HEK293T (cell line): ENCODE measurements at places on chromosomes 7 and 10.

GRCh38 chr7:41298409-41298808 is 404.5 kb downstream of the INHBA start:
- DNase-seq, result no peak

- DNase-seq, result no peak
Measured at GRCh38 chr10:97466755-97467154, 20.8 kb downstream of the ZDHHC16 start.

DNA sequence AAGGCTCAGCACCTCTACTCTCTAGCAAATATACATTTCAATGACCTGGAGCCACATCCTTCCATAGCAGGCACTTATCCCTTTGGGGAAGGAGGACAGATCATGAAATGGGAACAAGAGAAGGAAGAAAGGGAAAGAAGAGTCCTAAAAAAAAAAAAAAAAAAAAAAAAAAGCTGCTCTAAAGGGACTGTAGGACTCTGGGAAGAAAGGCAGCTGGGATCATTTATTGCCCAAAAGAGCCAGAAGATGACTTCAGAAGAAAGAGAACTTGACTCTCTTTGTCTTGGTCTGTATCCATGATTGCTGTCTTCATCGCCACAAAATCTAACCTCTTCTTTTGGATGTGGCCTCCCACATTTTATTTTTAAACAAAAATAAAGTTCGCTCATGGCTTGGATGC is 203.6 kb upstream of the CELF2 start:
- no peak for DNase-seq

DNA sequence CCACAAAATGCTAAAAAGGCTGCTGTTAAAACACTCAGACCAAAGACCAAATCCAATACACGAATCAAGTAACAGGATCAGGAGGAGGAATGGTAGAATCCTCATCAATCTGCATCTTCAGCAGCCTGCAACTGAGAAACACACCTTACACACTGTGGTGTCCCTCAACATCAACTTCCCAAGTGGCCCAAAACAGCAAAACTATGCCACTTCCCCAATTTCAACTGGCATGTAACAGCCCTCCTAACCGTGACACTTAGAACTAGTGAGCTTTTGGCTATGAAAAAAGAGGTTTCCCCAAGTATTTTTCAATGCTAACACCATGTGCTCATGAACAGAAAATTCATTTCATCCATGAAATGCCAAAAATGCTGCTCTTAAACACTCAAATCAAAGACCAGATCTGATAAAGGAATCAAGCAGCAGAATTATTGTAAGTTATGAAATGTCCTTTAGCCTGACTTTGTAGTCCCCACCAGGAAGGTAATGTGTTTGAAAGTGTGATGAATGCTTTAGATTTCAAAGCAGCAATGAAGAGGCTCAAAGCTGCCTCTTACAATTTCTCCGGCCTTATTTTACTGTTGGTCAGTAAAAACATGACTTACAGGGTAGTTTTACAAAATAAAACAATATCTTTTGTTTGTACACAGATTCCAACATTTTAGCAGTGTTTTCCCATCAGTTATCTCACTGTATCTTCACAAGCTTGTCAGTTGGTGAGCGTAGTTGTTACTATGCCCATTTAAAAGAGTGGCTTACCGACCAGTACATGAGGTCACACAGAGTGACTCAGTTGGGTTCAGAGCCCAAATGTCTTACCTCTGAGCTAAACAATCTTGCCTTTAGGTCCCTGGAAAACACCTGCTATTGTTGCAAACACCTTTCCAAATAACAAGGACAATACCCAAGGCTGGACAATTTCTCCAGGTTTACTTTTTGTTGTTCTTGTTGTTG is 65.7 kb upstream of the ASAH2 start:
- no peak for DNase-seq
